ENCODE measurements at places on chromosomes 4 and X.

DNA sequence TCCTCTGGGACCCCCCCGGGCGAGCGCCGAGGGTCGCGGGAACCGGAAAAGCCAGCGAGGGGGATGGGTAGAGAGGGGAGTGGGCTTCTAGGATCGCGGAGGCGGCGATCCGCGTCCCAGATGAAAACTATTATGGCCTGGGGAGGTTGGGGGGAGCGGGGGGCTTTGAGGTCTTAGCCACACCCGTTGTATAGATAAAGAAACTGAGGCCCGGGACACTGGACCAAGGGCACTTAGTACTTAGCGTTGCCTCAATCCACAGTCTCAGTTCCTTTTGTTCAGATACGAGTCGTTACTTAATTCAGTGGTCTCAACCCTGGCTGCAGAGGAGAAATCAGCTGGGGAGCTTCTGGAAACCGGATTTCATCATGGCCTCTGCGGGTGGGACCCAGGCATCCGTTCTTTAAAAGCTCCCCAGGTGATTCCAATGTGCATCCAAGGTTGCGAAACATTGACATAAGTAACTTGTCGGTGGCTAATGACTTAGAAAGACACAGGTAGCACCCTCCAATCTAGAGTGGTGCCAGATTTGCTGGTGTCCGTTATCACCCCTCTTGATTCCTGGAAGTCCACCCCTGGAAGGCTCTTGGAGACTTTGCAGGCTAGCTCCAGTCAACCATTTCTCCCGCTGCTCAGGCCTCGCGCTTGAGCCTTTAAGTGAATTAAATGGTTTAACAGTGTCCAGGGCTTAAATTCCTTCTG is 90.7 kb downstream of the GEMIN8 start:
- DNase-seq: no peak

DNA sequence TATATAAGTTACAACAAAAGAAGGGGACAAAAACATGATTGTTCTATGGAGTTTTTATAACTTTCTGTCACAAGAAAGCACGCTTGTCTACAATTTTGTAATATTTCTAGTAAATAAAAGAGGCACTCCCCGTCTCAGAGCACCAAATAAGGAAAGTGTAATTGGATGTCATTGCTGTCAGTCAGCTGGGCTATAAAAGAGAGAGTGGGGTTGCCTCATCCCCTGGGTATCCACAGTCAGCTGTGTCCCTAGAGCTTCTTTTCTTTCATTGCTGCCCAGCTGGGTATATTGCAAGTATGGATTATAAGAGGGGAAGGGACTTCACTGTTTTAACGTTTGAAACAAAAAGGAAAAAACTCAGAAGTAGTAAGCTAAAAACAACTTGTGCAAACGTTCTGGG is 61.3 kb downstream of the NPNT start:
- no peak for DNase-seq

DNA sequence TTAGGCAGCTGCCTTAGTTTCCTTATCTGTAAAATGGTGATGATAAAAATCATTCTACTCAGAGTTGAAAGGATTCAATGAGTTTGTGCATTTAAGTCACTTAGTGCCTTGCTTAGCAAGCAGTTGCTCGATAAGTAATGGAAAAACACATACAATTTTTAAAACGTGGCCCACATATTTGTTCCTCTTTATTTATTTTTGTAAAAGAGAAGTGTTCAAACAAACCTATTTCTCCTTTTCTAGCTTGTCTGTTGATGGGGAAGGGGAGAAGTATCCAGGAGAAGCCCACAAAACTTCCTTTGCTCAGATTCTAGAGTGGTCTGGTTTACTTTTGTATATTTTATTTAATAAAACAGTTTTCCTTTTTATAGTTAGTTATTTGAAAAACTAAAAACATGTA is 3.3 kb upstream of the HPGDS start:
- DNase-seq: no peak

DNA sequence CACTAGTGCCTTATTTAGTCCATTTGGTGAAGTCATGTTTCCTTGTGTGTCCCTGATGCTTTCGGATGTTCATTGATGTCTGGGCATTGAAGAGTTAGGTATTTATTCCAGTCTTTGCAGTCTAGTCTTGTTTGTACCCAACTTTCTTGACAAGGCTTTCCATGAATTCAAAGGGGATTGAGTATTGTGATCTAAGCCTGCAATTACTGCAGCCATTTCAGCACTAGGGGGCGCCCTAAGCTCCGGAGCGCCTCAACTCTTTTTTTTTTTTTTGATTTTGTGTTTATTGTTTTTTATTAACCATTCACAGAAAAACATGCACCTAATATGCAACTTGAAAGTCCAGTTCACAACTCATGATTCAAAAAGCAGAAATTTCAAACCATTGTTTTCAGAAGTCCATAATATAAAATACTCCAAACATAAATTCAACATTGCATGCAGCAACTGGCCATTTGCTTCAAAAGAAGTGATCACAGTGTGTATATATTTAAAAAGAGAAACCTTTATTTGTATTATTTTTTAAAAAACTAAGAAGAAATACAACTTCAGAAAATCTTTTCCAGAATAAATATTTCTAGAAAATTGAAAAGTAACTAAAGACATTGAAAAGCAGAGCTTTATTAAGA is 59.2 kb downstream of the PTPN13 start:
- no peak for DNase-seq

- DNase-seq: no peak
Observed at GRCh38 chrX:116267511-116268040, 97.0 kb downstream of the AGTR2 start.

- DNase-seq: no peak
Observed at GRCh38 chr4:3112609-3113469, 38.4 kb downstream of the HTT start.

GRCh38 chrX:154739952-154740465 is 10.9 kb downstream of the GAB3 start:
- DNase-seq: no peak

GRCh38 chr4:146787731-146788130 is 149.0 kb downstream of the POU4F2 start:
- no peak for DNase-seq

DNA sequence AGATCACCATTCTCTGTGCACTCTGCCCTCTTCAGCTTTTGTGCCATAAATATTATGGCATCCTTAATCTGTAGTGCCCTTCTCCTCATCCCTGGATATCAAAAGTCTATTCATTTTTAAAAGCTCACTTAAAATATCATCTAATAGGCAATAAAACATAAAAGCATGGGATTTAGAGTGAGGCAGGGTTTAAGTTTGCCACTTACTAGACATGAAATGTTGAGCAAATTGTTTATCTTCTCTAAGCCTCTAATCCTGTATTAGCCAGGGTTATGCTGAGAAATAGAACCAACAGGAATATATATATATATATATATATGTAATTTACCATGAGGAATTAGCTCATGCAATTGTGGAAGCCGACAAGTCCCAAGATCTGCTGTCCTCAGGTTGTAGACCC is 472.4 kb upstream of the HS3ST1 start:
- DNase-seq: no peak

GRCh38 chrX:627995-628394 is 2.6 kb upstream of the SHOX start:
- DNase-seq: no peak

DNA sequence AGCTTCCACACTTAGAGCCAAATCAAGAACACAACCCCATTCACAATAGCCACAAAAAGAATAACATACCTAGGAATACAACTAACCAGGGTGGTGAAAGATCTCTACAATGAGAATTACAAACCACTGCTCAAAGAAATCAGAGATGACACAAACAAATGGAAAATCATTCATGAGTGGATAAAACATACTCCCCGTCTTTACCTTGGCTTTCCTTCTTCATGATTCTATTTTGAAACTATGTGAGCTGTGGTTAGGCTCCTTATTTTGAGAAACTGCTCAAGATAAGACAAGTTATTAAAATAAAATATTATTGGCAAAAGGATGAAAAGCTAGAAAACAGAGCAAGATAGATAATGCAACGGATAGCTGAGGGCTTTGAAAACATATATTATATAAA is 598.1 kb upstream of the FAT1 start:
- no peak for DNase-seq

DNA sequence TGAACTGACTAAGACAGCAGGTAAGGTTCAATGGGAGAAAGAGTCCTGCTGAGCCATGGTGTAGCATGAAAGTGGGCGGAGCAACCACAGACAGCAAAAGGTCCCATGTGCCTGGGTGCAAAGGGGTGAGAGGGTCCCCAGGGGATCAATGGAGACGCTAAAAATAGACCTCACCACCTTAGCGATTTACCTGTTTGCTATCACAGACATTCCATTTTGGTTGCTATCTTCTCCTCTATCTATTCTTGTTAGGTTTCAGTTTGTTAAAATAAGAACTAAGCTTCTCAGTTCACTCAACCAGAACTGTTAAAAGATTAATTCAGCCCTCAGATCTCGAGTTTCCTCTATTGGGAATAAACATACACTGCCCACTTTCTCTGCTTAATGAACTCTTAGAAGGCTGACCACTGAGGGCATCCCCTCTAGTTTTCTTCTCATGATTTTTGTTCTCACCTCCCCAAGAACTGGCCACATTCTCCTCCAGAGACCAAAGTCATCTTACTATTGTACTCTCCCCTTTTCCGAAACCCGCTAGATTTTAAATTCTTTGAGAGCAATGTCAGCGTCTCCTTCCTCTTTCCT is 136.7 kb downstream of the PARM1 start:
- DNase-seq: no peak

- no peak for DNase-seq
Observed at GRCh38 chr4:107130157-107130556, 94.0 kb upstream of the DKK2 start.

- DNase-seq: no peak
Observed at GRCh38 chrX:52359614-52360232, 9.1 kb upstream of the XAGE2 start.

GRCh38 chrX:31168551-31168950 is 96.7 kb upstream of the FTHL17 start:
- no peak for DNase-seq

DNA sequence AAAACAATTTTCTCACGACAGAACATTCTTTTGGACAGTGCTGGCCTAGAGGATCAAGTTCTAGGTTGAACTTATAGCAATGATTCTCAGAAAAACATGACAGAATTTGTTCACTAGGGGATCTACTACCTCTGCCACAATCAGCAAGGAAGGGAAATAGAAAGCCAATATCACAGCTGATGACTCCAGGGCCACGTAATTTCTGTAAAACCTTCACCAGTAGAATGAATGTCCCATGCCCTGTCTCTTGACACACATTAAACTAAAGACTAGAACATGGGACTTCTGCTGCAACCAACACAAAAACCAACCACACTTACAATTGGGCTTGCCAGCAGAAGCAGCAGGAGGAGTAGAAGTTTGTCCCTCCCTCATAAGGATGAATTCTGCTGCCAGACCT is 86.0 kb upstream of the NPFFR2 start:
- DNase-seq: no peak

DNA sequence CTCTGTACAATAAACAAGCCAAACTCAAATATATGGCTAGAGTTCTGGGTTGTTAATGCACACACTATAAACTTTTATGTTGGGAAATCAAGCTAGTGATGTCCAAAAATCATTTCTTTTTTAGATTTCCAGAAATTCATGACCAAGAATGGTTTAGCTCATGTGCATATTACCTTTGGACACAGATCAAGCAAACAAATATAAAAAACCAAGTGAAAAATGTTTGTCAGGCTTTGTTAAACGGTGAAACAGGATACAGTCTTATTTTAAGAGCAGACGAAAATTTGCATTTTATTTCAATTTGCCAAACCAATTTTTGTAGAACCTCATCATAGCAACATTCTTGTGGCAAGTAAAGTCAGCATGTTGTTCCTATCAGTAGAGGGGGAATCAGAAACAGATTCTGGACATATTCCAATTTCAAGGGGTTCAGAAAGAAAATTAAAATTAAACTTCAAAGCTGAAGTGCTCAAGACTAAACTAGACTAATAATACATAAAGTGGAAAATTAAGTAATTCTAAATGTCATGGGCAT is 413.6 kb downstream of the TRIML1 start:
- no peak for DNase-seq

- DNase-seq: no peak
Observed at GRCh38 chr4:184191267-184191666, 26.4 kb downstream of the ENPP6 start.

- no peak for DNase-seq
Observed at GRCh38 chrX:46803140-46803539, 33.7 kb upstream of the RP2 start.

- no peak for DNase-seq
Observed at GRCh38 chr4:83315341-83315870, 19.2 kb downstream of the HPSE start.

- DNase-seq: no peak
Observed at GRCh38 chr4:168095776-168096406, 3.6 kb downstream of the ANXA10 start.

DNA sequence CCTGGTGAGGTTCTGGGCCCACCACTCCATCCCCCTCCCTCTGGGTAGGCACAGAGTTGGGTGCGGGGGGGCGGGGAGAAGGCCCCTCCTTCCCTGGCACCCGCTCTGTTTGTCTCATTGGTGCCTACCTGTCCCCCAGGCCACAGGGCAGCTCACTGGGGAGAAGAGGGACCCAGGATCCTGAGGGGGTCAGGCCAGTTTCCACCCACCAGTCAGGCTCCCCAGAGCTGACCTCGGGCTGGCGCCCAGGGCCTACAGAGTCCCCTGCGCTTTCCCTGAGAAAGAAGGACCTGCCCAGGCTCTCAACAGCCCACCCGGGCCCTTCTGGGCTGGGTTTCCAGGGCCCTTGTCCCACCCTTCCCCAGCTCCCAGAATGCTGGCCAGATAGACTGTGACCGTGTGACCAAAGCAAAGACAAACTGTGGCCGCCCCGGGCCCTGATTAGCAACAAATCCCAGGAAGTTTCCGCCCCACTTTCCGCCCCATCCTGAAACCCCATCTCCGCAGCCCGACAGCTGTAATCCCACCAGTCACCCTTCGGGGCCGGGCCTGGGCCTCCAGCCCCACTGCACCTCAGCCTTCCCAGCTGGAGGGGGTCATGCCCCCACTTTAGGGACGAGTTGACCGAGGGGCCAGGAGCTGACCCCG is 33.8 kb upstream of the FGFR3 start:
- DNase-seq: no peak

- DNase-seq: no peak
Observed at GRCh38 chr4:116244771-116245170, 840.6 kb downstream of the TRAM1L1 start.

- DNase-seq: no peak
Observed at GRCh38 chr4:188132232-188132631, 7.0 kb upstream of the TRIML1 start.

DNA sequence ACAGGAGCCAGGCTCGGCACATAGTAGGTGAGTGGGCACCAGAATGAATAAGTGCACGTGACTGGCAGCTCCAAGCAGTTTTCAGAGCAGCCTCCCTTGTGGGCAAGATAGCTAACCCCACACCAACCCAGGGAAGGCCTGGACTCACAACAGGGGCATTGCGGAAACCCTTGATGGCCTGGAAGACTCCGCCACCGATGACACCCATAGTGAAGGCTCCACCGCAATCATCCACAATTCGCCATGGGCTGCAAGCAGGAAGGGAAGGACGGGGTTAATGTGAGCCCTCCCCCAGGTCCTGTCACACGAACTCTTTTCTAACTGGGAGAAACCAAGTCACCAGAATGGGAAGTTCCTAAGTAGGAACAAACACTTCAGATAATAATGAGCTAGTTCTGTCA is 957 bp downstream of the TIMM17B start:
- no peak for DNase-seq

- DNase-seq: no peak
Observed at GRCh38 chr4:84803720-84804119, 162.8 kb downstream of the WDFY3 start.

Data from activated T-helper 1 cell treated with anti-CD3 and anti-CD28 coated beads, Interleukin-2, amount 50 U/mL, for 16 hours (primary cell).